Urinary bladder (tissue), 4 donors: ENCODE measurements at places on chromosomes 3 and 15. TPM values are rescaled to one million over a fixed set of nuclear protein-coding genes. Genes with fewer than 3 reads are reported as not detected.

DNA sequence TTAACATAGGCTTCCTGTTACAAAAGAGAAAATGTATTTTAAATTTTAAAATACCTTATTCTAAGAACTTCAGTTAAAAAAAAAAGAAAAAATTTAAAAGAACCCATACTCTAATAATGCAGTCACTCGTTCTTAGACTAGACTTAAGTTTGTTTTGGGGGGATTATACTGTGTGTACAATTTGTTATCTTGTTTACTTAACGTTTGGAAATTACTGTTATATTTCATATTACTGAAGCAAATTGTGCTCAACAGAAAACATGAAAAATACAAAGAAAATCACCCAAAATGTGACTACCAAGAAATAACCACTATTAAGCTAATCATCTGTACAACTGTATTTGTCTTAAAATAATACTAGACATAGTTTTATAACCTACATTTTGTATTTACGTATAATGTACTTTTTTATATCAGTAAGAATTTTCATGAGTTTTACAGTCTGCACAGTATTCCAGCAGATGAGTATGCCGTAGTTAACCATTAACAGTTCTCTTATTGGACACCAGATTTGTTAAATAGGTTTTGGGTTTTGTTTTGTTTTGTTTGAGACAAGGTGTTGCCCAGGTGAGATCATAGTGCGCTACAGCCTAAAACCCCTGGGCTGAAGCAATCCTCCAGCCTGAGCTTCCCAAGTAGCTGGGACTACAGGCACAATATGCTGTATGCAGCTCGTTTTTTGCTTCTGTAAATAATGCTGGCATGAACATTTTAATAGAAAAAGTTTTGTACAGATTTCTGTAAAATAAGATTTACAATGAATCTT lies 88.8 kb upstream of the CHD2 start:
- DNase-seq, result no peak

- no peak for DNase-seq
These were observed 45.5 kb downstream of the SUCNR1 start for GRCh38 chr3:151919030-151919328.

- no peak for DNase-seq
These were observed 26.3 kb downstream of the CDIN1 start for GRCh38 chr15:36605604-36606263.

DNA sequence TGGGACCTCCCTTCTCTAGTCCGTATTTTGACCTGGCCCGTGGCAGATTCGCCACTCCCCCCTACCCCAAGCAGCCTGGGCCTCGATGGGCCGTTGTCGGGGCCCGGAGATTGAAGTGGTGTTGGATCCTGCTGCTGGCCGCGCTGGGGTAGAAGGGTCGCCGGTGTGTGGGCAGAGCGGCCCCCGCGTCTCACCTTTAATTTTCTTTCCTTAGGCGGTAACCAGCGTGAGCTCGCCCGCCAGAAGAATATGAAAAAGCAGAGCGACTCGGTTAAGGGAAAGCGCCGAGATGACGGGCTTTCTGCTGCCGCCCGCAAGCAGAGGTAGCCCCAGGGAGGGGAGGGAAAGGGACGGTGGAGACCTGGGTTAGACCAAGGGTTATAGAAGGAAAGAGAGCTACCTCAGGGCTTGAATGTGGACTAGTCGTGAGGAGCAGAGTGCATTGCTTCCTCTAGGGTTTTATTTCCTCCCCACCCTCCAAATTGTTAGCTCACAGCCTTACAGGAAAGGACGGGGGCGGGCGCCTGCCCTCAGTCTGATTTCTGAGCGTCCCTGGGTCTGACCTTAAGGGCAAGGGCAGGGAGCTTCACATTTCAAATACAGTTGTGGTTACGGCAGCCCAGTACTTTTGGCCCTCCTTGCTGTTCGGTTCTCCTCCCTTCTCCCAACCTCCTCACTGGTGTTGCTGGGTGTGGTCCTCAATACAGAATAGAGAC lies 799 bp downstream of the SERF2 start:
- no peak for DNase-seq

GRCh38 chr3:40566694-40567093 lies 41.9 kb downstream of the ZNF621 start:
- DNase-seq, result no peak

DNA sequence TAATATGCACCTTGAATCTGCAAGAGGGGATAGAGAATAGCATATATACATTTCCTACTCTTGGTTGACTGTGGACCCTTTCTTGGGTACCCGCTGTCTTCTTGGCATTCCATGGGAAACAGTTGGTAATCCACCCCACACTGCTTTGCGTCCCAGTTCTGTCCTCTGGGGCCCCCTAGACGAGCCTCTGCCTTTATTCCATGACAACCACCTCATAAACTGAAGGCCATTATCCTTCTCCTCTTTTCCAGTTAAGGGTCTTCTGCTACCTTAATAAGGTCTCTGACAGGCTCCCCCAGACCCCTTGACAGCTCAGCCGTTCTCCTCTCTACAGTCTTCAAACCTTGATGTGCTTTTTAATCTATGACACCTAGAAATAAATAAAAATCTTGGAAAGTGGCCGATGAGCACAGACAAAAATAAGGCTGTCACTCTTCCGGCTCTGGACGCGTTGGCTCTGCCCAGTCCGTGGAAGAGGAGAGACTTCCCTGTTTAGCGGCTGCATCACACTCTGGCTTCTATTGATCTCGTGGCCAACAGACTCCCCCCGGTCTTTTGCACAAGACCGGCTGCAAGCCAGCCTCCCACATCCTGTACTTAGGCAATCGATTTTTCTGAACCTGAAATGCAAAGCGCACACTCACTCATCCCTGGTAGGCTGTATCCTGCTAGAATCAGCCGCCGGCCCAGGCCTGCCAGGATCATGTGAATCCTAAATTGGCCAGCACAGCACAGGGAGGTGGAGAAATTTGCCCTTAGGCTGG lies 251.0 kb upstream of the TLE3 start:
- no peak for DNase-seq

The CFAP100 gene
- not detected for polyA plus RNA-seq

DNA sequence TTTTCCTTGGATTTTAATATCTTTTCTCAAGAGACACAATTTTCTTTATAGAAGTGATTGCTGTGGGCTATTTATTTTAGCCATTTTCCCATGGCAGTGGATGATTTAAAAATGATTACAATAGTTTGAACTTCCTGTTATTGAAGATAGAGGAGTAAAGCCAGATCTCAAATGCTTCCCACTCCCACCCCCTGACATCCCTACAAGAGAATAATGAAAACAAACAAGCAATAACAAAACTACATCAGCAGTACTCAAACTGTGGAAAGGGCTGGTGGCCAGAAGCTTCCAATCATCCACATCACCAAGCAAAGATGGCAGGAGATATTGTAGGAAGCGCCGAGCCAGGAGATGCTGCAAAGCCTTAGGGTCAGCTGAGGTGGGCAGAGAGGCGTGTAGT lies 831.1 kb upstream of the NR2F2 start:
- DNase-seq, result no peak

DNA sequence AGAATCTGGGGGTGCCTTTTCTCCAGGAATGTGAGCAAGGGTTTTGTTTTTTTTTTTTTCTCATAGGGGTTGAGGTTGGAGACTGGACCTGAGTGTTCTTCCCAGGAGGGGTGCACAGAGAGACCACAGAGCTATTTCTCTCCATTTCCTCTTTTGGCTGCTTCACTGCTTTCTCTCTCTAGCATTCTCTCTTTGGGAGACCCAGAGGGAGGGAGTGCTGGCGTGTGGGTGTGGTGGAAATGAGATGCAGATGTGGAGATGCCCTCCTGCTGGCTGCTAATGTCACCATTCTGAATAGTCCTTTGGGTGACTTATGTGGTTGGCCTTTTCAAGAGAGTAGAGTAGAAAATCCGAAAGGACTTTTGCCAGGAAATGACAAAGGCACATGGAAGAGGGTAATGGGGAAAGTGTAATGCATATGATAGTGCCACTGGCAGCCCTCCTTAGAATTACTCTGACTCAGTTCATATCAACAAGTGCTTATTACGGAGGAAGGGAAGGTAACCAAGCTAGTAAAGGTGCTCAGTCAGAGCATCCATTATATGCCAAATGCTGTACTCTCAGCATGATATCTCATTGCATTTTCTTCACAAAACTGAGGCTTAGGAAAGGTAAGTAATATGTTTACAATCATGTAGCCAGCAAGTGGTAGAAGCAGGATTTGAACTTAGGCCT lies 1.9 kb downstream of the SYN2 start:
- no peak for DNase-seq
